ENCODE measurements at places on chromosomes 7 and 10. TPM values are rescaled to one million over a fixed set of nuclear protein-coding genes. Genes with fewer than 3 reads are reported as not detected.
A peak's percentile ranks its signal among the peaks of the same experiment; 100 is the strongest.

DNA sequence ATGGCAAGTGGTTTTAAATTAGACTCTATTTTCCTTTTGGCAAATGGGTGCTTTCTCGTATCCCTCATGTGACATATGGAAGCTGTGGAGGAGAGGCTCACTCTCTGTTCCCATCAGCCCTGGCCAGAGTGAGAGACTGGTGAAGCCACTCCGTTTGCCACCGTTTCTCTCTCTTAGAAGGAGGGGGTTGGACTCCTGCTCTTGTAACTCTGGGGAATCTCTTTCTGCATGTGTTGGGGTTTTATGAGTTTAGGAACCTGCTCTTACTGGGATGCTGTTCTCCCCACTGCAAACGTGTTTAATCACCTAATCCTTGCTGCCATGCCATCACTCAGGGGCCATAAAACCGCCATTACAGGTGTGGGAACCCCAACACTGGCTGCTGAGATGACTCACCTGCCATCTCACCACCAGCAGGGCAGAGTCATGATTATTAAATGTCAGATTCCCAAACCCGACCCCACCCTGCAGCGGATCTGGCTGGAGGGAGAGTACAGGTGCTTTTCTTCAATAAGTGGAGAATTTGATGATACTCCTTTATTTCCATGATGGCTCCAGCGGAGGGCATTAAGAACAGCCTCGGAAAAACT, 103.2 kb downstream of the ADCY1 start:
- DNase-seq: peak; percentile 8

DNA sequence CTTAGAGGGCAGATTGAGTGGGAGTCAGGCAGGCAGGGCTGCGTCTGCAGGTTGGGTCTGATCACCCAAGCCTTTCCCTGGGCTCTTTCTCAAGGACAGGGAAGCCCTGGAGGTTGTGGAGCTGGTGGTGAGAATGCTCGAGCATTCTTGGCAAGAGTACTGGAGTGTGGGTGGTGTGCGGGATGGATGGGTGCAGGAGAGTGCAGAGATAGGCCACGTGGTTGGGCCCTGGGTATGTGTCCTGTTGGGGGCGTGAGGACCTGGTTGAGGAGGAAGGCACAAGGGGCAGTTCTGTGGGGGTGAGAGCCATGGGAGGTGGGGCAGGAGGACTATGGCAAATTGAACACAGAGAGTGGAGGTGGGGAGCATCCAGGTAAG, 135.9 kb downstream of the PTPN20 start:
- no peak for DNase-seq

DNA sequence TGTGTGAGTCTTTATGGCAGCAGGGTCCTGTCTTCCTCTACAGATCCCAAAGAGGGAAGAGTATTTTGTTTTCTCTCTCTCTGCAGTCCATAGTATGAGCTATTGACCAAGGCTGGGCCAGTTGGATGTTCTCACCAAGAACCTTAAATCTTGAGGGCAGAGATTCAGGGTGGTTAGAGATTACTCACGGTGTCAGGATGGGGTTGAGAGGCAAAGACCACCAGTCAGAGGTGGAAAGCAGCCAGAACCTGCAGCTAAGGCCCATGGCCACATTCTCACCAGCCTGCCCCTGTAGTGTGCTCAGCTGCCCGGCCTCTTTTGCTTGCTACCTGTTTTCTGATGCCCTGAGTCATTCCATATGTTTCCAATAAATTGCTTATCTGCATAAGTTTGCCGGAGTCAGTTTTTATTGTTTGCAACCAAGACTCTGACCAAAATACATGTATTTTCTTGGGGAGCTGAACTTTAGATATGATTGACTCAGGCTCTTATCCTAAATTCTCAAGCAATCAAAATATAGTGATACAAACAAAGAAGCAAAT, 67.0 kb downstream of the MAP3K8 start:
- DNase-seq: no peak

DNA sequence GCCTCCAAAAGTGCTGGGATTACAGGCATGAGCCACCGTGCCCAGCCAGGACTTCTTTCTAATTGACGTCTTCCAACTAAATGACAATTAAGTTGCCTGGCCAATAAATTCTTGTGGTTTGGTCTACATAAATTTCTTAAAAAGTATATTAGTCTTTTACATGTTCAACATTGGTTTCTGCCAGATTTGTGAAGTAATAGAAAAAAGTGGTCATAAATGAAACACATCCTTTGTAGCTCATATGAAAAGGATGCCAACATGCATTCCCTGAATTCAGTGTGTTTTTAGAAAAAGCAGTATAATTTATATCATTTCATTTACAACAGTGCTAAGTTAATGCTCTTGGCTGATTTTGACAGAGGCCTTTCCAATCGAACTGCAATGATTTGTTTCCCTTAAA, 215.0 kb downstream of the TAX1BP1 start:
- DNase-seq: no peak

DNA sequence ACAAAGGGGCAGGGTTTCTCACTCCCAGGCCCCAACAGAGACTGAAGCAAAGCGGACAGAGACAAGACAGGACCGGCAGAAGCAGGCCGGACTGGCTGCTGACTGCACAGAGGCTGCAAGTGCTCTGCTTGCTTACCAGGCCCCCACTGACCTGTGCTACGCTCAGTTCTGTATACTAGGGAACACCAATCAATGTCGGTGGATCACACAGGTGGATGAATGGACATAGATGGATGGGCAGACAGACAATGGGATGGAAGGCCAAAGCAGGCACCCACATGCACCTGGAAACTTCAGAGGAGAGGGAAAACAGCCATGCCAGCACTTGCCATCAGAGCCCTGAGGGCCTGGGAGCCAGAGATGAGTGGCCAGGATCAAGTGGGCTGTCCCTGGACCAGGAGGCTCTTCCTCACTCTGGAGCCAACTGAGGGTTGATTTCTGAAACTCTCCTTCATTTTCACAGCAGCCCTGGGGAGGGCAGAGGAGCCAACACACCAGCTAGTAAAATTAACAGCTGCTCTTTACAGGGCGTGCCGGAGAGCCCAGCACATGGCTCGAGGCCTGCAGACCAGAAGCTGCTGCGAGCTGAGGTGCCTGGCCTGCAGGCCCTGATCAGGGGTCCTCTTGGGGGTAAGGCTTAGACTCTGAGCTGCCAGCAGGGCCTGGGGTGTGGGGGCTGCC, 243.6 kb downstream of the KCNMA1 start:
- no peak for DNase-seq

- DNase-seq: no peak
Observed at GRCh38 chr7:68420342-68421192, 1177.7 kb upstream of the AUTS2 start.

- DNase-seq: no peak
Observed at GRCh38 chr7:51620706-51621105, 304.1 kb upstream of the COBL start.

- DNase-seq: no peak
Observed at GRCh38 chr7:3673524-3673923, 372.5 kb downstream of the SDK1 start.

GRCh38 chr10:5484205-5484604, 15.2 kb downstream of the CALML5 start:
- DNase-seq: peak; percentile 58

GRCh38 chr7:10956528-10956927, 17.1 kb upstream of the PHF14 start:
- no peak for DNase-seq

DNA sequence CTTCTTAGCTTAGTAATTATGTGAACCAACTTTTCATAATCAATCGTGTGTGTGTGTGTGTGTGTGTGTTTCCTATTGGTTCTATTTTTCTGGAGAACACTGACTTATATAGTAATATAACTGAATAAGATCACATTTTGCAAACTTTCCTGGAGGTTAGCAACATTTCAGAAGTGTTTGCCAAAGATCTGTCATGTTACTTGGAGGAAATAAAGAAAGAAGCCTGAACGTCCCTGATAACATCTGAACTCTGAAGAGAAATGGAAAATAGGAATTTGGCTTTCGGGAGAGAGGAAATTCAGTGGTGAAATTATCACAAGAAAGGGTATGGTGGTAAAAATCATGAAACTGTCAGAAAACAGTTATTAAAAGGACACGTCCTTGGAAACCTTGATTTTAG, 984.4 kb upstream of the AUTS2 start:
- DNase-seq: no peak

DNA sequence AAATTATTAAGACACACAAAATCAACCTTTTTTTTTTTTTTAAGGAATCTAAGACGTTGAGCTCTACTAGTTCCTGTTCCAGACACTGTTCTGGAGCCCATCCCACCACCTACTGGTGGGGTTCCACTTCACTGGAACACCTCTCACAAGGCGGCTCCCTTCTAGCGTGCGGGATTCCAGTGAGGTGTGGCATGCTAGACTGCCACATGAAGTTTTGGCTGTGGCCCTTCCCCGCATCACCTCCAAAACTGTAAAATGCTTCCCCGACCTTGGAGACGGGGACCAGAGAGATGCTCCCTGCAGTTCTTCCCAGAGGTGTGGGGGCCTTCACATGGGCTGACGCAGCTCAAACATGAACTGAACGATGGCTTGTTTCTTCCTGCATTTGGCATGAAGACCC, 12.6 kb downstream of the FAM53B start:
- no peak for DNase-seq

GRCh38 chr10:4825868-4826791, at the start of gene AKR1E2:
Gene AKR1E2 (plus strand): TSS chr10:4826207. CDS start chr10:4826325, 118 bp downstream.
- DNase-seq: no peak

DNA sequence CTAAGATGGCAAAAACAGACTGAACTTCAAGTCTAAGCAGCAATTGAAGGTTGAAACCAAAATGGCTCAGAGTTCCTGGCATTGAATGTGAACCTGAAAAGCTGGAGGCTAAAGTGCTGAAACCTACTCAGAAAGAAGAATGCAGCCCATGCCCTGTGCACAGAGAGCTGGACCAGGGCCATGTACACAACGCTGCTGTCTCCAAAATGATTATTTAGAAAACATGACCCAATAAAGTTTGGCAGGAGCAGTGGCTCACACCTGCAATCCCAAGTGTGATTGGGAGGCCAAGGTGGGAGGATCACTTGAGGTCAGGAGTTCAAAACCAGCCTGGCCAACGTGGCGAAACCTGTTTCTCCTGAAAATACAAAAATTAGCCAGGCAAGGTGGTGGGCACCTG, 158.9 kb downstream of the AKR1D1 start:
- DNase-seq: no peak

DNA sequence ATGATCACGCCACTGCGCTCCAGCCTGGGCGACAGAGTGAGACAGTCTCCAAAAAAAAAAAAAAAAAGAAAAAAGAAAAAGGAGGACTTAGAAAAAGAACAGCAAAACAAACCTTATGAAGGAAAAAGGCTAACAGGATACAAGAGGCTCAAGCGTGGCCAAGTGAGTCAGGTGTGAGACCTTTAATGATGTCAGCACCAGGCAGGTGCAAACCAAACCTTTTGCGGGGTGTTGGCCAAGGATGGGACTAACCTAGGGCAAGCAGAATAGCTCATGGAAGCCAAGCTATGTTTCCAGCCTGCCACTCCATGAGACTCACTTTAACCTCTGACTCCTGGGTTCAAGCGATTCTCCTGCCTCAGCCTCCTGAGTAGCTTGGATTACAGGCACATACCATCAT, 11.3 kb upstream of the GNA12 start:
- no peak for DNase-seq

DNA sequence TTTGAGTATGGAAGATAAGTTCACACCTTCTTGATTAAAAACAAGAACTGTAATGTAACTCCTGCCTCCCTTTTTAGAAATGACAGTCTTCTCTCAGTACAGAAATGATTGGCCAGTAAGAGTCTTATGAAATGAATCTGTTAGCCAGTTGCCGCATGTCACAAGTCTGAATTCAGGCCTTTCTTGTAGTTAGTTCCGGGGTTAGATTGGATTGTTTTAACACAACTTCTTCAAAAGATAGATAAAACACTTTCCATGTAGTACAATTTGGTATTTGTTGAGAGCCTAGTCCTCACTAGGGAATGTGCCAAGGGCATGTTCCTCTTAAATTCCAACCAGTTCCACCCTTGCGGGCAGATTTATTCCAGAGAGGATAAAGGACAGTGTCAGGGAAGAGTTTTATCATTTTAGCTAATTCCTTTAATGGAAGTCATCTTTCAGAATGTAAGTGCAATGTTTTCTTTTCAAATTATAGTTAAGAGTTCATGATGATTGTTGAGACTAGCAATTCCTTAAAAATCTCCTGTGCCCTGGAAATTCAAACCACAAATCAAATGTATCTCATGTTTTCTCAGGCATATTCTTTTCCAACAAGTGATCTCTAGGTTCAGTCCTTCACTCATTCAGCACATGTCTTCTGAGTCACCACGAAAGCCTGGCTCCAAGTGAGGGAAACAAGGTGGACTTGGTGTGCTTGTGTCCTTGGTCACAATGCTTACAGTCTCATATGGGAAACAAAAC, 4.1 kb downstream of the FHIP2A start:
- DNase-seq: peak; percentile 58

GRCh38 chr7:93030605-93031225, 87.1 kb downstream of the SAMD9 start:
- no peak for DNase-seq

DNA sequence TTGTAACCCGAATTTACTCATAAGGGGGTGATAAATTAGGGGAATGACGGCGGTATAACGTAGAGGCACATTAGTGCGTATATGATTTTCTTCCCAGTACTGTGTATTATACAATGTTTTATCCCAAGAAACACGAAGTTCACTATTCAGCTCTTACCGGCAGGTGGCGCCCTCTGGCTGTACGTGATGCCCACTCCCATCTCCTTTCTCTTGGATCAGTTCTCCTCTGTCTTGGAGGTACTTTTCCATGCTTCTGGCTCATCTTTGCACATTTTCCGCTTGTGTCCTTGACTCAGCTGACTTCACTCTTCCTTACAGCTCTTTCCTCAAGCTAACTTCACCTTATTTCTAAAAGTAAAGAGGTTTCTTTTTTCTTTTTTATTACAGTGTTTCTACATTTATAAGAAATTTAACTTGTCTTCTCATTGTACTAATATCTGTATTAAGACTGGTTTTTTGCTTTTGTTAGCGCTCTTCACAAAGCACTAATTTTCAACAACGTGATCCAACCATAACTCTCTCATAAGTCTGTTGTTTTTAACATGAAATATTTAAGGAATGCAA, 21.3 kb downstream of the TMEM176B start:
- peak; percentile 65 for DNase-seq

- no peak for DNase-seq
Observed at GRCh38 chr10:605632-606325, 83.7 kb downstream of the DIP2C start.

DNA sequence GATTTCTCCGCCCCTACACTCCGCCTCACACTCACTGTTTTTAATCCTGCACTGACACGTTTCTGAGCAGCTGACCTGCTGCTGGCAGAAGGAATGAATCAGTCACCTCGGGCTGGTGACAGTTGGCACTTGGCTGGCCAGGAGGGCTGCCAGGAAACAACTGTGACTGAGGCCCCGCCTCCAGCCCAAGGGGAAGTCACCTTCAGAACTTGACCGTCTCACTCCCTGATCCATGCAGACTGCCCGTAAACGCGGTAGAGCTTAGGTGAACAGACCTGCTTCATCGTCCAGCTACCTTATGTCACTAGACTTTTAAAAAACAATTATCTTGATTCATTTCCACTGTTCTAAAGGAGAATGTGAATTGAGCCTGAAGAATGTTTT, 107.5 kb downstream of the DOCK1 start:
- DNase-seq: peak; percentile 17

- no peak for DNase-seq
Observed at GRCh38 chr7:42227541-42227935, 9.5 kb downstream of the GLI3 start.

Gene GNG11
- total RNA-seq: 22.9 TPM

Gene OR9A2
- total RNA-seq: not detected

Gene TRIM73
- not detected for total RNA-seq

Gene NUB1
- 57.7 TPM for total RNA-seq

Gene PITX3
- total RNA-seq: not detected

Gene UNCX
- not detected for total RNA-seq

Gene SHLD2
- 40.6 TPM for total RNA-seq

Gene GRM3
- total RNA-seq: not detected
